Breast epithelium (tissue), 4 donors: ENCODE measurements at places on chromosomes 2 and 18. TPM values are rescaled to one million over a fixed set of nuclear protein-coding genes. Genes with fewer than 3 reads are reported as not detected.

DNA sequence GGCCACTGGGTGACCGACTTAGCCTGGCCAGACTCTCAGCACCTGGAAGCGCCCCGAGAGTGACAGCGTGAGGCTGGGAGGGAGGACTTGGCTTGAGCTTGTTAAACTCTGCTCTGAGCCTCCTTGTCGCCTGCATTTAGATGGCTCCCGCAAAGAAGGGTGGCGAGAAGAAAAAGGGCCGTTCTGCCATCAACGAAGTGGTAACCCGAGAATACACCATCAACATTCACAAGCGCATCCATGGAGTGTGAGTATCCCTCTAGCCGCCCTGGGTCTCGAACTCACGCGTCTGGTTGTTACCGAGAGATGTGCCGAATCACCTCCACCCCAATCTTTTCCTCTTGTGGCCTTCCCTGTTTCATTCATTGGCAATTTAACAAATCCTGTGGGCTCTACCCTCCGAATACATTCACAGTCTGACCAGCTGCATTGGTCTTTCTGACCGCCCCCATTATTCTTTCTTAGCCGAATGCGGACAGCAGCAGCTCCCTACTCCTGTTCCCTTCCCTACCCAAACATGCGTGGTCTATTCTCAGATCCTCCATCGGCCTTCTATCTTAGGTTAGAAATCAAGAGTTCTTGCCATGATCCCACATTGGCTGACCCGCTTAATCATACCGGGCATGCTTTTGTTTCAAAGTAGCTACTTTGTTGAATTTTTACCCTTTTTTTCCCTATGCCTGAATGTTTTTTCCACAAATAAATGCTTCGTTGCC lies 631 bp downstream of the RPL31 start:
- H3K4me3 ChIP-seq = peak overlapping the region; percentile 82
- H3K27me3 ChIP-seq = no peaks in the 10 kb centered on the region
- peak overlapping the region; percentile 96 for H3K27ac ChIP-seq
- DNase-seq = no peak
- H3K4me1 ChIP-seq = peaks cover 8% of the 10 kb centered on the region

DNA sequence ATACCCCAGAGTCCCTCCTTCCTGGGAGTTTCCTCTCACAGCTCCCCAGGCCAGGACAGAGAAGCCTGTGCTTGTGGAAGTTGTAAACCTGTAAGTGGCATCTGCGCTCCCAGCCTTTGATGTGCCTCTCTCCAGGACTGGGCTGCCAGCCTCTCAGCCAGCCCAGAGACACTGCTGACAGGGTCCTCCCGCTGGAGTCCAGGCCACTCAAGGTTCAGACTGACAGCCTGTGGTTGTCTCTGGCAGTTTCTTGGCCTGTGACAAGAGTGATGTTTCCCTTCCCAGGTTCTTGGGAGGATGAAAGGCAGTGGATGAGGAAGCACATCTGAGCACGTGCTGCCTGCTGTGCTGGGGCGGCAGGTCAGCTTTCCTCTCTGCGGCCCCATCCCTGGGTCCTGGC lies 3.0 kb downstream of the SLC35F6 start:
- DNase-seq = no peak
- H3K27ac ChIP-seq = peak overlapping the region; percentile 90
- H3K36me3 ChIP-seq = no peaks in the 10 kb centered on the region
- H3K4me1 ChIP-seq = peaks cover 23% of the 10 kb centered on the region

DNA sequence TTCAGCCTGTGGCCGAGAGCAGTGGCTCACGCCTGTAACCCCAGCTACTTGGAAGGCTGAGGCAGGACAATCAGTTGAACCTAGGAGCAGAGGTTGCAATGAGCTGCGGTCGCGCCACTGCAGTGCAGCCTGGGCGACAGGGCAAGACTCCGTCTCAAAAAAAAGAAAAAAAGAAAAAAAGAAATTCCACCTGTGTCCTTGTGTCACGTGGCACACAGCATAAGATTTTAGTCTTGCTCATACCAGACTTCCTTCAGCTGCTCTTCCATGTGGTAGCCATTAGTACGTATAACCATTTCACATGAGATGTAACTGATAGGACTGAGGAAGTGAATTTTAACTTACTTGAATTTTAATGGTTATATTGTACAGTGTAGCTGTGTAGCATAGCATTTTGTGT lies 4.0 kb downstream of the NOP58 start:
- H3K4me3 ChIP-seq = no peak overlapping the region
- no peaks in the 10 kb centered on the region for H3K4me1 ChIP-seq
- H3K27ac ChIP-seq = no peak overlapping the region
- H3K36me3 ChIP-seq = no peaks in the 10 kb centered on the region
- DNase-seq = no peak
- no peaks in the 10 kb centered on the region for H3K27me3 ChIP-seq

DNA sequence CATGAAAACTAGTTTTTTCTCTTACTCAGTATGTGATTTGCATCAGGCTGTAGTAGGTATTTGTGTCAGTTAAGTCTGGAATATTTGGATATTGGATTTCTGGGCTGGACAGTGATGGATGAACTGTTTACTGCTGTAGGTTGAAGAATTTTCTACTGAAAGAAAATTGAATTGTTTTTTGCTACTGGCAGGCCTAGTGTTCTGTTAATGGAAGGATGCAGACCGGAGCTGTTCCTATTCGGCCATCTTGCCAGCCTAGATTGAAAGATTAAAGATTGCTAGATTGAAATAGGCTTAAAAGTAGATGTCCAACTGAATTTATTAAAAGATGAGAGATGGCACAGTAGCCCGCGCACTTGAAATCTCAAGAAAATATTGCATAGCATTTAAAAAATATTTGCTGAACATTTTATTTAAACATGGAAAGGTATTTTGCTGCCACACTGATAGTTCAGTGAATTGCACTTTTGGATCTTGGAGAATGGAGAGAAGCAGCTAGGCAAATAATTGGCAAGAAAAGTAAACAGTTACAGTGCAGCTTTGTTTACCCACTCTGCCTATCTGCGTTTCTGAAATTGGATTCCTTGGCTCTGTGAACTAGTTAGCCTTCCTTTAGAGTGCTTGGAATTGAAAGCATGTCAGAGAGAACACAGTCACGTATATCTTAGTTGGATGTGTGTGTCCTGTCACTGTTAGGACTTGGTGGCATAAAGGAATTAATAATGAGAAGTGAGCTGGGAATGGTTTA lies 54.1 kb downstream of the EPB41L5 start:
- DNase-seq = no peak
- no peak overlapping the region for H3K27ac ChIP-seq
- no peaks in the 10 kb centered on the region for H3K27me3 ChIP-seq
- H3K4me3 ChIP-seq = no peak overlapping the region

DNA sequence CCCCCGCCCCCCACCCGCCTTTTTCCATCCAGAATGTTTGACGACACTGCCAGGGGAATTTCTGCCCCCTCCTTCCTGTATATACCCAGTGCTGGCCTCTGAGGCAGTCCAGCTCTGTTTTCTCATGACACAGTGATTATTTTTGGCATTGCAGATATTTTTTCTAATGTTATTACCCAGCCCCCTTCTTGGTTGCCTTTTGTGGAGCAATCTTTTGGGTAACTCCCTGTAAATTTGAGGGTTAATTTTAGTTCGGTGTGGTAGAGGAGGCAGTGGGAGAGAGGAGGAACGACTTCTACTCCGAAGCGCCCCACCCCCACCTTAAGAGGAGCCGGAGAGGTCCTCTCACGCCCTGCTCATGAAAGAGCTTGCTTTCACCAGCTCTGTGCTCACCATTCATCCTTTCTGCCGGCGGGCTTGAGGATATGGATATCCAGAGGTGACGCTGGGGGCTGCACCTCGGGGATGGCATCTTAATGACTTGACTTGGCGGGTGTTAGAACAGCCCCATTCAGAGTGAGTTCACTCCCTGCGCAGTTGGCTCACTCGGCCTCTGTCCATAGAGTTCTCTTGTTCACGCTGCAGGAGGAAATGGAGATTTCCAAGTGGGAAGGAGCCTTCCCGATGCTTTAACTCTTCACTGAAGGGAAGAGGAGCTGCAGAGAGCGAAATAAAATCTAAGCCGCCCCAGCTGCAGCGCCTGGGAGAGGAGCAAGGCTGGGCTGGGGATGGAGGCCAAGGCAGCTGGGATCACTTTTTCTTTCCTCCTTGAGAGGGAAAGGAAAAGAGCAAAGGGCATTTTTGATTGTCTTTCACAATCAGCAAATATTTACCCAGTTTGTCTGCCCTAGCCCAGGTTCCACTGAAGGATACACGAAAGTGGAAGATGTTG lies 38.4 kb downstream of the EPAS1 start:
- no peaks in the 10 kb centered on the region for H3K36me3 ChIP-seq
- H3K27me3 ChIP-seq = no peaks in the 10 kb centered on the region
- H3K4me1 ChIP-seq = peaks cover 56% of the 10 kb centered on the region

DNA sequence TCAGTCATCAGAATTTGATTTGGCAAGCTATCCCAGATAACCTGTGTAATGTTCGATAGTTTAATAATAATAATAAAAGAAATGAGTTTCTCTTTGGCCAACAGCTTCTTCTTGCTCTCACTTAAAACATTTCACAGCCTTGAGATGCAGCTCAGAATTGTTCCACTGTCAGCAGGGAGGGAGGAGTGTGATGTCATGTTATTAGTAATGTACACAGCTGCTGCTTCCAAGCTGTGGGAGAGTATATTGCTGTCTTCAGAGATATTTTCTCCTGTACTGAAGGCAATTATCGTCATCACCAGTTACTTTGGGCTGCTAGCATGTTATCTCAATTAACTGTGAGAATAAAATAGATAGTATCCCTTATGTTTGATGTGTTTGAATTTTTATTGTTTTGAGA lies 146.9 kb upstream of the MAP3K20 start:
- no peaks in the 10 kb centered on the region for H3K27me3 ChIP-seq
- DNase-seq = no peak
- H3K4me3 ChIP-seq = no peak overlapping the region

DNA sequence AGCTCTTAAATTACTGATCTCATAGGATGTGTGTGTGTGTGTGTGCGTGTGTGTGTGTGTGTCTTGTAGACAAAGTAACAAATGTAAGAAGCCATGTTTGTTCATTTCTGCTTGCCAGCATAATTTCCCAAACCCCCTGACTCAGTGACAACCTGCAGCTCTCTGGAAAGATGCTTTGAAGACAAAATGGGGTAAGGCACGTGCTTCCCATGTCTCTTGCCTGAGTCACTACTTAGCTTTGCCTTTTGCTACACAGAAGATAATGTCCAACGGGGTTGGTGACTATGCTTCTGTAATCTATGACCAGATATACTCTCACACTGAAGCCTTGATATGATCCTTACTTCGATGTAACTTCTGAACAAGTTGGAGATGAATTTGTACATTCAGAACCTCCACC lies 332.0 kb downstream of the SLC4A3 start:
- H3K27me3 ChIP-seq = no peaks in the 10 kb centered on the region
- H3K27ac ChIP-seq = no peak overlapping the region
- H3K36me3 ChIP-seq = no peaks in the 10 kb centered on the region
- H3K4me1 ChIP-seq = no peaks in the 10 kb centered on the region

DNA sequence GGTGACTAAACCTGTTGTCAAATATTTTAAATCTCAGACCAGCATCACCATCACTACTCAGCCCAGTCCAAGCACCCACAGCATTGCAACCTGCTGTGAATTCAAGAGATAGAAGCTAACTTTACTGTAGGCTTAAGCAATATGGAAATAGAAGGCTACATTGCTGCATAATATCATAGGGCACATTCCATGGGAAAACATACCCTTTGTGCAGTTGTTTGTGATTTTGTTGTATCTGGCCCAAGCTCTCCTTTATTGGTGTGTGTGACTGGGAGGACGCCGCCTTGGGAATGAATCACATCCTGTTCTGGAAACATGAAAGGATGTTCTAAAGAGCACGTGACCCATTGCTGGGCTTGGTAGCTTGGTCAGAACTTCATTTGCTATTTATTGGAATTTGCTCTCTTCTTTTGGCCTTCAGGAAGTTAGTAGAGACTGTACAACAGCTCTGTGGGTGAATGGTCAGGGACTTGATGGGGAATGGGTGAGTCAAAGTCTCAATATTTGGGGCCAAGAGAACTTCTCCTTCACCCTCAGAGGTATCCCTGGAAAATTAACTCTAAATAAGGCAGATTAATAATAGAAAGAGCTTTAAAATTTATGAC lies 106.8 kb upstream of the SERPINE2 start:
- H3K36me3 ChIP-seq = no peaks in the 10 kb centered on the region
- no peaks in the 10 kb centered on the region for H3K27me3 ChIP-seq
- H3K27ac ChIP-seq = no peak overlapping the region
- H3K4me1 ChIP-seq = no peaks in the 10 kb centered on the region

DNA sequence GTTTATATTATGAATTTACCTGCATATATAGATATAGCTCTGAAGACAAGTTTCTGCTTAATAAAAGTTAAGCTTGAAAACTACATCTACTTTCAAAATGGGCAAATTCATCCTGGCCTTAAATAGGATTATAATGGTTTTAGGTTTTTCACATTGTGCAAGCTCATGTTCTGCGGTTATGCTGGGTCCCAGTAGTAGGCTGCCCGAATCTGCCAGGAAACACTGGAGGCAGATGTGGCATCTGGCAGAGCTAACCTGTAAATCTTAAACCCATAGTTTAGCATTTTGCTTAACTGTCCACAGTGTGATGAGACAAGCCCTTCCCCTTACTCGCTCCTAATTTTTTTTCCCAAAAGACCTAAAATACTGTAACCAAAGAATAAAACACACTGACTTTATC lies 234.2 kb downstream of the TCF4 start:
- DNase-seq = no peak
- no peaks in the 10 kb centered on the region for H3K27me3 ChIP-seq
- H3K27ac ChIP-seq = no peak overlapping the region

GRCh38 chr18:21897811-21898210 lies 157.2 kb downstream of the MIB1 start:
- H3K4me3 ChIP-seq = no peak overlapping the region
- DNase-seq = no peak
- H3K27ac ChIP-seq = no peak overlapping the region
- H3K4me1 ChIP-seq = no peaks in the 10 kb centered on the region

- no peak overlapping the region for H3K4me3 ChIP-seq
- no peaks in the 10 kb centered on the region for H3K4me1 ChIP-seq
- H3K27me3 ChIP-seq = no peaks in the 10 kb centered on the region
These were observed 1053.5 kb upstream of the FAM98A start for GRCh38 chr2:34652636-34653035.

DNA sequence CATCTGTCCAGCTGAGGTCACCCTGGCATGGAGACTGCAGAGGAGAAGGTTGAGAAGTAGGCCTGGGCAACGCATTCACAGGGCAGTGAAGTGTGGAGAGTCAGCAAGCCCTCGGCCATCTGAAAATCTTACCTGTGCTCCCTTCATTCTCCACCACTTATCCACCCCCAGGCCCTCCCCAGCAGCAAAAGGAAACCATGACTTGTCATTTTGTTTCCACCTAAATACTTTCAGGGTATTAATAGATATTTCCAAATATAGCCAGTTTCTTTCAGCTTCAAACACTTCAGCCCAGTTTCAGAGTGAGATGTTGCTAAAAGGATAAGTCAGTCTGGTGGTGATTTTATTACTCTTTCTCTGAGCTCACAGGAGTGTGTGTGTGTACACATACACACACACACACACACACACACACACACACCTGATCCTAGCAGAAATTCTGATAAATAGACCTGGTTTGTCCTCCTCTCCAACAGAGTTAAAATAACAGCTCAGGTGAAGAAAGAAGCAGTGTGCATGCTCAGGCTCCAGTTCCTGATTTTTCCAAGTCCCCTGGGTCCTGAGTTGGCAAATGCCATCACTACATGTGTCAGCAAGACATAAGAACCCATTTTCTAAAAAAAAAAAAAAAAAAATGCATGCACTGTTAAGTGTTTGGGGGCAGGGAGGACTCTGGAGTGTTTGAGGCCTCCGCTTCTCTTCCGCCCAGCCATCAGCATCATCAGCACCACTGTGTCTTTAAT lies 82.8 kb downstream of the LOXHD1 start:
- no peaks in the 10 kb centered on the region for H3K36me3 ChIP-seq
- no peaks in the 10 kb centered on the region for H3K27me3 ChIP-seq
- H3K27ac ChIP-seq = no peak overlapping the region
- DNase-seq = no peak

Gene KCNF1
- total RNA-seq = 0.29 TPM

Gene RAMP1
- total RNA-seq = 25.9 TPM

Gene LYPD6B
- 0.32 TPM for total RNA-seq

Gene PSMA8
- not detected for total RNA-seq
